ENCODE measurements at places on chromosomes 16 and 17. TPM values are rescaled to one million over a fixed set of nuclear protein-coding genes. Genes with fewer than 3 reads are reported as not detected.

GRCh38 chr17:65984299-65984698, 207.6 kb downstream of the CEP112 start:
- DNase-seq, result no peak

DNA sequence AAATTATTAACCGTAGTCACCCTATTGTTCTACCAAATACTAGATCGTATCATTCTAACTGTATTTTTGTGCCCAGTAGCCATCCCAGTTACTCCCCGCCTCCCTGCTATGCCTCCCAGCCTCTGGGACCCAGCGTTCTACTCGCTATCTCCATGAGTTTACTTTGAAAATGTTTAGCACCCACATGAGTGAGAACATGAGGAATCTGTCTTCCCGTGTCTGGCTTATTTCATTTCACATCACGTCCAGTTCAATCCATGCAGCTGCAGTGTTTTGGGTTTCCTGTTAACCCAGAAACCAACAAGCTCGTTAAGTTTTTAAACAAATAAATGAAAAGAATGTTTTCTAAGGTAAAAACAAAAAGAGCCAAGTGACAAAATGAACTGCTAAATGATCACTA, 82.1 kb downstream of the VPS53 start:
- DNase-seq, result no peak

DNA sequence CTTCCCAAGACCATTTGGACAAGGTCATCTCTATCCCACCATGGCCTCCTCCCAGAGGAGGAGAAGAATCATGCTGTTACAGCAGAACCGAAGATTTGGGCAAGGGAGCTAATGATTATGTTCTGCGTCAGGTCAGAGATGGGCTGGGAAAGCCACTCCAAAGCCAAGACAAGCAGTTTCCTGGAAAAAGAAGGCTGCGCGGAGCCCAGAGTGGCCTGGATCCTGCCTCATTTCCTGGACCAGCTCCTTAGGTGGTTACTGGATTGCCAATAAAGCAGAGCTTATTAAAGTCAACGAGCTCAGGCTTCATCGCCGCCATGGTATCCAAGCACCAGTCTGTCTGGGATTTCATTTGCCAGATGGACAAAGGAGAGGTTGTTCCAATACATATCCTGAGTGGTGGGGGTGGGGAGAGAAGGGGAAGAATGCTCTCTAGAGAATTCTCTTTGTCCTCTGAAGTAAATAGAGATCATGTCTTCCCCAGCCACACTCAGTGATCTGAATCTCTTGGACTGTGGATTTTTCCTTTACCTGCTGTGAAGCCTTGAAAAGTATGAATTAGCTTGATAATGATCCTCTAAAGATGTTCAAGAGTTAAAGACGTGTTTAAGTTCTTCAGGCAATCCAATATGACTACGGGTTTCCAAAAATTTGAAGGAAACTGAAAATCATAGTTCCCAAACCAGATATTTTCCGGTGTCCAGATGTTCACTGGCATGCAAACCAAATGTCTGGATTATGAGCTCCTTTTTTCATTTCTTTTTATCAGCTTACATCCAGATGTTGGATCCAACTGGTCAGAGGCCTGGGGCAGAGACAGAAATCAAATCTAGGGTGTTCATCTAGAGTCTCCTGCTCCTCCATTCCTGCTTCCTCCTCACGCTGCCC, 17.7 kb downstream of the PRAC1 start:
- no peak for DNase-seq

Gene LRRC37B
- total RNA-seq, result 19.5 TPM

Gene ST6GALNAC2
- not detected for total RNA-seq

Gene CA7
- total RNA-seq, result not detected
